Caudate nucleus (tissue), 63 donors: ENCODE measurements at places on chromosomes 6 and 20.

DNA sequence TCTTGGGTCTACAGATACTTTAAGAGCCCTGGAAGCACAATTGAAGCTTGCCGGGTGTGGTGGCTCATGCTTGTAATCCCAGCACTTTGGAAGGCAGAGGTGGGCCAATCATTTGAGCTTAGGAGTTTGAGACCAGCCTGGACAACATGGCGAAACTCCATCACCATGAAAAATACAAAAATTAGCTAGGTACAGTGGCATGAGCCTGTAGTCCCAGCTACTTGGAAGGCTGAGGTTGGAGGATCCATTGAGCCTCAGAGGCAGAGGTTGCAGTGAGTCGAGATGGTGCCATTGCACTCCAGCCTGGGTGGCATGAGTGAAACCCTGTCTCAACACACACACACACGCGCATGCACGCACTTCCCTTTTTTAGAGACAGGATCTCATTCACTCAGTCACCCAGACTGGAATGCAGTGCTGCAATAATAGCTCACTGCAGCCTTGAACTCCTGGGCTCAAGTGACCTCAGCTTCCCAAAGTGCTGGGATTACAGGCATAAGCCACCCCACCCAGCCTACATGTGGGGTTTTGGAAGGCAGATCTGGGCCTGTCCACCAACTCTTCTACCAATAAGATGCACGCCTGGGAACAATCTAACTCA, 182.5 kb upstream of the JARID2 start:
- DNase-seq, result no peak

DNA sequence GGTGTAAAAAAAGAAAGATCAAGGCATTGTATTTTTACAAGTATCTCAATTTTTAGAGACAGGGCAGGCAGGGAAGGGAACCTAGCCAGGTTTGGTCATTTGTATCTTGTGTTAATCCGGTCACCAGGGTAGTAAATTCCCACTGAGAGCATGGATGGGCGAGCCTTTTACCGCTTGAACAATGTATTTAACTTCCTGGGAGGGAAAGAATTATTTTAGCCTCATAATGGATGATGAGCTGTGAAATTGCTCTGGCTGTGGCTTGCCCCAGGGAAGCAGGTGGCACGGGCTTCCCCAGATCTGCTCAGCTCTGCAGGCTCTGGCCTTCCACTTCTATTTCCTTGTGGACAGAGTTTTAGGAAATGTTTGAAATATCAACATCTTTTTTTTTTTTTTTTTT, 72.9 kb downstream of the TOX2 start:
- DNase-seq, result no peak

- DNase-seq, result no peak
Observed at GRCh38 chr6:1509241-1509640, 100.5 kb upstream of the FOXC1 start.

GRCh38 chr20:63854069-63854765, 7.1 kb upstream of the ABHD16B start:
- no peak for DNase-seq

- DNase-seq, result no peak
Observed at GRCh38 chr6:107585815-107586435, 96.0 kb downstream of the SOBP start.

DNA sequence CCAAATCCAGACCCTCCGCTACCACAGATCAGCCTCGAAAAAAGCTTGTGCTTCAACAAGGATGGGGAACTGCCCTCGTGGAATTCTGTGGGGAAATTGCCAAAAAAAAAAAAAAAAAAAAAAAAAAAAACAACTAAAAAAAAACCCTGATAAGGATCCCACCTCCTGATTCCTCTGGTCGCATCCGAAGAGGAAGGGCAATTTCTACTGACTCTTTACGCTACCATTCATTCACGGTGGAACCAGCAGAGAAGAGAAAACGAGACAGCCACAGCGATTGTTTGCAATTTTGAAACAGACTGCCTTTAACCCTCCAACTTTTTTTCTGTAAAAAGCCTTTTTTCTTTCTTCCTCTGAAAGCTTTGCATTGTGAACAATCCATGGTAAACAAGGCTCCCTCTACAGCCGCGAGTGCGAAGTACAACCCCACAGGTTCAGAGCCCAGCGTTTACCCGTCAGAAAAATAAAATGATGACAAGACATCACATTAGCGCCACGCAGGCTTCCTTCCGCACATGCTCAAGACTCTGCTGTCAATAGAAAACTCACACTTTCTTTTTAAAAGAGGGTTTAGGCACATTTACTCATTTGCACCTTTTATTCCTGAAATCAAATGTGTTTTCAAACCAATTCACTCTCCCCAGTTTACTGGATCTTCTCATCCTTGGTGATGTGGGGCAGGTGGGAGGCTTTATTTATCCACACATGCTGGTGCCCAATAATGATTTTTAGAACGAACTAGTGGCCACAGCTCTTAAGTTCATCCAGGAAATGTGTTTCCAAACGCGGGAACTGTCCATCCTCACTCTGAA, 100.0 kb downstream of the NOL4L start:
- no peak for DNase-seq

DNA sequence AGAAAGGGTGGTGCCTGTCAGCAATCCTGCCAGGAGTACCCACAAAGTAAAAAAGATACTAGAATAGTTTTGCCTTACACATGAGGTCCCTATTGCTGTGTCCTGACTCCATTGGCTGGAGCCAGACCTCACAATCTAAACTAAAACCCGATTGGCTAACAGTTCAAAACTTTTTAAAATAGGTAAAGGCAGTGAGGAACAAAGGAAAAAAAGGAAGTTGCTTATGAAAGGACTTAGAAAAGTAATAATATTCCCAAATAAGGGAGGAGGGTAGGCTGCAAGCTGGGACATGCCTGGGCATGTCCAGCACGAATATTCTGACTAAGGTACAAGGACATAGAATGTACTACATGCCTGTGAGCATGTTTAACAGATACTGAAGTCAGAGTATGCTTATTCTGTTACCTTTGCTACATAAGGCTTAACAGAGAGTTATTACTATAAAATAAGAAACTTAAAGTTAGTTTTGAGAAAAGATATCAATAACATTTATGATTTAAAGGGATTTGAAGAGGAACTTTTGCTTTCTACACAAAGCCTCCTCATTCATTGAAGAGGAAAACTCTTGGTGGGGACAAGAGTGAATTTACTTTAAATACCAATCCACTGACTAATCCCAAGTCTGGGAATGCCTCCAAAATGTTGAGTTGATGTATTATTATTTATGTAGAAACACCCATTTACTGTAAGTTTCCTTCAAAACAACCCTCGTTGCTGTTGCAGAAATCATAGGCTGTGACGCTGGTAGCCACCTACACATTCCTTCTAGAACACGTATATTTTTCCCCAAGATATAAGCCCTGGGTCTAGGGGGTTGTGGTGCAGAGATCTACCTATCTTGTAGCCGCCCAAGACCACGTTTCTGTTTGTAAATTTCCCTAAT, 8.2 kb upstream of the MTHFD1L start:
- DNase-seq, result no peak

GRCh38 chr6:33301877-33302276, 3.1 kb upstream of the RGL2 start:
- DNase-seq, result no peak

- DNase-seq, result no peak
Observed at GRCh38 chr6:37904590-37904989, 85.1 kb downstream of the ZFAND3 start.

GRCh38 chr20:63831993-63832686, 1.1 kb upstream of the ZBTB46 start:
- DNase-seq, result no peak

GRCh38 chr20:32941155-32941885, 62.9 kb downstream of the SUN5 start:
- no peak for DNase-seq

GRCh38 chr20:19749618-19750071, 8.4 kb upstream of the RIN2 start:
- no peak for DNase-seq

DNA sequence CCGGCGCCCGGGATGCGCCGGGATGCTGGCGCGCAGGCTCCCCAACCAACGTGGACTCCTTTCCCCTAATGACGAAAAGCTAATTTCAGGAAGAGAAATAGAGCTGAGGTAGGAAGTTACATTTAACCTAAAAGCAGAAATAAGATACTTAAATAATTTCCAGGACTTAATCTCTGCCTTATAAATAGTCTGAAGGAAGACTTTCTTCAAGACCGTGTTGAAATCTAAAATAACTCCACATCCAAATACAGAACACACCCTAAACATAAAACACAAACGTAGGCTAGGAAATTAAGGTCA, 1.3 kb downstream of the ASF1A start:
- no peak for DNase-seq

DNA sequence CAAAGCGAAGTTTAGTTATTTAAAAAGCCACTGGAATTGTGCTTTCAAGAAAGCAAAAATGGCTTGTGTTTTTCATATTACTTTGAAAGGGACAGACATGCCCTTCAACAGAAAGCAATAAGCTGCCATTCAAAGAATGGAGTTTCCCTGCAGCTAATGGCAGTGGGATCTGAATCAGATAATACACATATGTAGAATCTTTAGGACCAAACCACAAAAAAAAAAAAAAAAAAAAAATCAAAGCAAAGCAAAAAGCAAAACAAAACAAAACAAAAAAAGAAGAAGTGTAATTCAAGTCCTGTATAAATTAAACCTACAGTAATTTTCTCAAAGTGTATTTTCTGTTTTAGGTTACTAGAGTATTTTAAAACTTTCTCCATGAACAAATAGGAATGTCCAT, 63.6 kb upstream of the ZNF217 start:
- DNase-seq, result no peak

- no peak for DNase-seq
Observed at GRCh38 chr6:25684565-25684964, 32.5 kb downstream of the SCGN start.

- DNase-seq, result no peak
Observed at GRCh38 chr6:159529934-159530333, 163.1 kb downstream of the SOD2 start.

DNA sequence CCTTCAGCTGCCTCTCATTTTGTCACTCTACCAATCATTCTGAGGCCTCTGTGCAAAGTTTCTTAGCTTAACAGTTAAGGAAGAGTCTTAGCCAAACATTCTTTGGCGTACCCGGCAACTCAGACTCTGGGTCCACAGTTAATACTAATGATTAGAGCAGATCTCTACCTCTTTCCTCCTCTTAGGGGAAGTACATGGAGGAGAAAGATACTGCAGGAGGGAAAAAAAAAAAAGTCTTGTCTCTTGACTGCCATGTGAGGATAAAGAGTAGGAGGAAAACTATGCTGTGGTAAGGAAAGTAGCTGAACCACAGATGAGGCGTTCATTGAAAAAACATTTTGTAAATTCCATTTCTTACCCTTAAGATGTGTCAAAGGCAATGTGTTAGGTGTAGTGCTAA, 44.0 kb upstream of the MARCKS start:
- no peak for DNase-seq

DNA sequence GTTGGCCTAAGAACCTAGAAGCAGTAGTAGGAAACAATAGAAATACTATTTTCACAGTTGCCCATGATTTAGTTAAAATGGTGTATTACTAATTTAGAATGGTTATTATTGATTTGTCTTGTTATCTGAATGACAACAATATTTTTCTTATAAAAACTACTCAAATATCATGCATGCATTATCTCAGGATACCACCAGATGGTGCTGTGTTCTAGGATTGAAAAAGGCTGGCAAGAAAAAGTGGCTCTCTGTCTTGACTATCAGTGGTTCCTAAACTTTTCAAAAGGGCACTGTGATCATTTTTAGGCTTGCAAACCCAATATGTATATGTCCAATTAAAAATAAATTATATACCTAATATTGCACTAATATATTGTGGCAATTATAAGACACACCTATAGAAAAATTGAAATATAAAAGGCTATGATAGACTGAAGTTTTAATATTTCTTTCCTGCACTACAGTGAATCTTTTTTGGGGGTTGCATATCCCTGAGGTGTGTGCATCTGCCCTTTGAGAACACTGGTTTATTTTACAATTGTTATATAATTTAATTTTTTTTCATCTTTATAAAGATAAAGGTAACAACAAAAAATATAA, 131.7 kb upstream of the MLIP start:
- DNase-seq, result no peak

DNA sequence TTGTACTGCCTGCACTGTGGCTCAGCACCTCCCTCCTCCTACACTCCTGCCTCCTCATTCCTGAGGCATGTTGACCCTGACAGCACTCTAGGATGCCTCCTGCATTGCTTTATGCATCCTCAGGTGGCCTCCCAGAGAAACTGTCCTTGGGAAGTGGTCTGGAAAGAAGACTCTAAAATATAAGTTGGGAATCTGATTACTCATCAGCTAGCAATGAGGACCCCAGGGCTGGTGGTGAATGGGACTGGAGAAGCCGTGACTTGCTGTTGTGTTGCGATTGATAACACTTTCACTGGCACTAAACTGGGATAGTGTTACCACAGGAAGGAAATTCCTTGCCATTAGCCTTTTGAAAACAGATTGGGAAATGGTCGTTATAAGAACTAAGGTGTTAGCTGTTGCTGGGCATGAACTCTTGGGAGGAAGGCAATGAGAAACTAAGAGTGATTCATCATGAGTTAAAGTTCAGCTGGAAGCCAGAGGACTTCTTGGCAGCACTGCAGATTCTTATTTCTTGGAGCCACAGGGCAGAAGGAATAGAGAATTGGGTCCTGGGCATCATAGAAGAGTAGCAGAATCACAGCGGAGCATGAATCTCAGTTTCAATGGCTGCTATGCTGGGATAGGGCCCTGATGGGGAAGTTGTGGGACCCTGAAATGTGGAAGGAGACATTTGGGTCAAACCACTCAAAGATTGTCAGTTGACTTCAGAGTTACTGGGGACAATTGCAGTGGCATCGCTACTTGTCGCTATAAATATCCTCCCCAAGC, 10.1 kb upstream of the SIRPD start:
- DNase-seq, result no peak
